Ovary (tissue), 10 donors: ENCODE measurements at places on chromosomes 3 and 15.

DNA sequence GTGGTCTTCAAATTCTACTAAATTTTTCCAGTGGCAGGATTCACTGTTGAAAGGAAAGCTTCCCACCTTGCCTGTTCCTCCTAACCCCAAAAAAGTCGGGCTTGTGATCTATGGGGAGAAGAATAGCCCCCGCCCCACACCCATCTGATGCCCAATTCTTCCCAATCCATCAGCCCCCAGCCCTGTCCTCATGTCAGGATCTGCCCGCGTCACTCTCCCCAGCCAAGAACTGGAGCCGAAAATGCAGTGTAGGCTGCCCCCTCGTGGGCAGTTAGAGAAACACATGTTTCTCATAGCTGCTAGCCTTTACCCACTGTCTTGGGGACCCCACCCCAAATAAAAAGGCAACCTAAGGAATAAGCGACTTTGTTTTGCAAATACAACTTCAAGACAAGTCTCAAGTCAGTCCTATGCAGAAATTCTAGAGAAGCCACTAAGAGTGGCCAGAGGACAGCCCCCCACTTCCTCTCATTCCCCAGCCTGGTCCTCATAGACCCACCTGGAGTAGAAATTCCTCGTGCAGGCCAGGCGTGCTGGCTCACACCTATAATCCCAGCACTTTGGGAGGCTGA, 13.0 kb upstream of the CSK start:
- DNase-seq = peak; percentile 69

DNA sequence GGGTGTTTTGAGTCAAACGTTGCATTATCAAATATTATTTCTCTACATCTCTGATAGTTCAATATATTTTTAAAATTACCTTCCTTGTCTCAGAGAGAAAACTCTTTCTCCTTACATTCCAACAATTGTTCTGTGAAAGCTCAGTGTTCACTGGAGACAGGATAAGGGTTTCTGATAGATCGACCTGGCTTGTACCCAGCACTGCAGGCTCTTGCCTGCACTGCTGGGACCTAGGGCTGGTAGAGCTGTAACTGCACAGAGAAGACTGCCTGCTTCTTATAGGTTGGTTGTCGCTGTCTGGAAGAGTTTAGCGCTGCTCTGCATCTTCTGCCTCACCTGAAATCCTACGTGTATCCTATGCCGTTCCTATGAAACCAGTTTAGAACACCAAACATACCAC, 249.9 kb upstream of the LRTM1 start:
- DNase-seq = no peak

GRCh38 chr3:122533931-122534334, 19.2 kb upstream of the KPNA1 start:
- DNase-seq = no peak

DNA sequence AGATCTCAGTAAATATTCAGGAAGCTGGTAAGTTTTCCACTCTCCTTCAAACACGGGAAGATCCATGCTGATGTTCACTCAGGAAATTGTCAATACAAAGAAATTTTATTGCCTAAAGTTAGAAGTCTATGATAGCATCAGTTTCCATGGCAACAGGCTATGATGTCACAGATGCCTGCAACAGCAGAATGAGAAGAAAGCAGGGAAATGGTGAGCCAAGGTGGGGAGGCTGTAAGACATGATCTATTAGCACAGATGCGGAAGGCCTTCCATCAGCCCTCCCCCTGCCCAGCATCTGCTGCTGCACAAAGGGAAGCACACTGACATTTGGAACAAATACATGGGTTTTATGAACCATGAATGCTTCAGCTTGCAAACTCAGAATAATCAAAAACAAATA, 28.6 kb downstream of the EPHB1 start:
- DNase-seq = no peak

DNA sequence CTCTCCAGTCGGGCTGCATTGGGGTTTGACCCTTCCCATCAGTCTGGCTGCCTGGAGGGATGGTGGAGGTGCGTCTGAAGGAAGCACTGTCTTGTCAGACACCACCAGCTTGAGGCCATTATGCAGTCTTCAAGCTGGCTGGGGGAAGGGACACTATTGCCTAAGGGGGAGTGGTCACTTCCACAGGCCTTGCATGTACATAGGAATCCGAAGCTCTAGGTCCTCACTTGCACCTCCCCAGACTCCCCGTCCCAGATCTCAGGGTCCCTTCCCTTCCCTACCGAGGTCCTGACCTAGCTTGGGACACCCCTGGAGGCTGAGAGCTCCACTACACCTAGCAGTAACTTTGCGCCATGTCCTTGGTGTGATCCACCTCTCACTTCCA, 48.6 kb upstream of the KLF13 start:
- DNase-seq = peak; percentile 9

- no peak for DNase-seq
These were observed 612.8 kb downstream of the MCTP2 start for GRCh38 chr15:94844198-94844537.

GRCh38 chr3:139586420-139587017, 47.0 kb upstream of the RBP1 start:
- no peak for DNase-seq

GRCh38 chr3:112459750-112460149, 39.5 kb downstream of the BTLA start:
- no peak for DNase-seq

DNA sequence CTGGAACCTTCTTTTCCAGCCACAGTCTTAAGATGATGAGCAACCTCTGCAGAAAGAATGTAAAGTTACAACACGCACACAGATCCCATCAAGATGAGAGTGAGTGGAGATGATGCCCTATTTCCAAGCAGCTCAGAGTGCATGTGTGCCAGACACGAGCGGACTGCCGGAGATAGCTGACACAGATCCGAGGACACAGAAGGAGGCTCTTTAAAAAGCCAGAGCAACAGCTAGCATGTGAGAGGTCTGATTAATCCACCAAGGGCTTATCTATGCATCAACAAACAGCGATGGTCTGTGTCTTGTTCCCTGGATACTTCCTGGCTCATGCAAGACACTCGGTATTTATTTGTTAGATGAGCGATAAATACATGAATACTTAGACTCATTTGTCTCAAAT, 128.6 kb upstream of the DLG1 start:
- DNase-seq = no peak

DNA sequence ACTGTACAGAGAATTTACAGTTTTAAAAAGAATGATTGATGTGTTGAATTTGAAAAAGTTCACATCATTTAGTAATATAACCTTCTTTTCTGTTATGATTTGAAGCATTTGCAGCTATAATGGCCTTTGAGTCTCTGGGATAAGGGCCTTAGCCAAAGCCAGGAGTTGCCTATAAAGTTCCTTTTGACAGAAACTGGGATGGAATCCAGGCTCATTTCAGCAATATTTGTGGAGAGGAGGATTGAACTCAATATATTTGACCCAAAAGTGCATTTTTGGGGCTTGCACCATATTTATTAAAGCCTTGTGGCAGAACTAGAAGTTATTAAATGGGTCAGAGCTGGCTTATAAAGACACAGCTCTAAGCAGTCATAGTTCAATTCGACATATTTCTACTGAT, 348.7 kb upstream of the EPHA3 start:
- DNase-seq = no peak

GRCh38 chr3:159850481-159850880, 138.2 kb upstream of the IL12A start:
- DNase-seq = no peak

DNA sequence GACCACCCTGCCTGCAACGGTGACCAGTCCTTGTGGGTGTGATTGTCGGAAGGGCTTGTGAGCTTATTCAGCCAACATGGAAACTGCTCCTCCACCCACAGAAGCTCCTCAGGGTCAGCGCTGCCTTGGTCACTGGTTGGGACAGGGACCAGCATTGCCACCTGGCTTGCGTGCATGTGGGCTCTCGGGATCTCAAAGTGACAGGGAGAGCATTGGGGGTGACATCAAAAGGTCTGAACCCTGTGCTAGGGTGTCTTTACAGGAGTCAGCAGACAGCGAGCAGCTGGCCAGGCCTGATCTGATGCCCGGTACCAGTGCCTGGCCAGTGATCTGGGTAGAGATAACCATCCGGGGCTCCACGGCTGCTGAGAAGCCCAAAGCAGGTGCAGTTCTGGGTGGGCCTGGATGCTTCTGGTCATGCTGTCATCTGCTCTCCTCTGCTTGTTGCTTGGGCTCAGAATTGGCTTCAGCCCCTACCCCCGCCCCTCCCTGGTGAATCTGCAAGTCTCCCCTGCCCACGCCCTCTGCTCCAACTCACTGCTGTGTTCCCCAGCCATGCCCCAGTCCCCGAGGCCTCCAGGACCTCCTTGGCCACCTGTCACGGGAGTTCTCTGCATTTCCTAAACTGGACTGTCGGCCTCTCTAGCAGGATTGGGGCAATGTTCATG, 134.8 kb downstream of the NSMCE3 start:
- no peak for DNase-seq

- DNase-seq = no peak
These were observed 211.8 kb downstream of the CTNNB1 start for GRCh38 chr3:41411065-41411464.

DNA sequence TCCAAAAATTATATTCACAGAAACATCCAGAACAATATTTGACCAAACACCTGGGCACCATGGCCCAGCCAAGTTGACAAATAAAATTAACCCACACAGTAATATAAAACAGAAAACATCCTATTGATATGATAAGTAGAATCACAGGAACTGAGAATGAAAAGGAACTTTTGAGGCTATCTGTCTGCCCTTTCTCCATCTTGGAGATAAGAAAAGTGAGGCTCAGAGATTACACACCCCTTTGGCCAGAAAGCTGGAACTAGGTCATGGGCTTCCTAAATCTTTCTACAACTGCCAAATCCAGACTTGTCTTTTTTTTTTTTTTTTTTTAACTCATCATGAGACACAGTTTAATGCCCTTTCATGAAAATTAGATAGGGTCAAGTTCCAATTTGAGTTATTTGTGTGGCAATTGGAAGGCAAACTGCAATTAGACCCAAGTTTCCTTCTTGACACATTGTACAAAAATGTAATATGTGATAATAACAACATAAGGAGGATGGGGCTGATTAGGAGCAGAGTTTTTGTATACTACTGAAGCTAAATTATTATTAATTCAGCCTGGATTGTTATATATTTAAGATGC, 137.2 kb downstream of the RPL22L1 start:
- DNase-seq = no peak

- DNase-seq = peak; percentile 80
These were observed 6.3 kb downstream of the RPP25 start for GRCh38 chr15:74950078-74950908.

- no peak for DNase-seq
These were observed 34.8 kb downstream of the CCDC80 start for GRCh38 chr3:112606098-112606497.

- no peak for DNase-seq
These were observed at the start of gene SPTSSB for GRCh38 chr3:161371441-161372320. TSS of gene SPTSSB (minus strand) at chr3:161371517. CDS start at chr3:161346323, 25,194 bp downstream.

DNA sequence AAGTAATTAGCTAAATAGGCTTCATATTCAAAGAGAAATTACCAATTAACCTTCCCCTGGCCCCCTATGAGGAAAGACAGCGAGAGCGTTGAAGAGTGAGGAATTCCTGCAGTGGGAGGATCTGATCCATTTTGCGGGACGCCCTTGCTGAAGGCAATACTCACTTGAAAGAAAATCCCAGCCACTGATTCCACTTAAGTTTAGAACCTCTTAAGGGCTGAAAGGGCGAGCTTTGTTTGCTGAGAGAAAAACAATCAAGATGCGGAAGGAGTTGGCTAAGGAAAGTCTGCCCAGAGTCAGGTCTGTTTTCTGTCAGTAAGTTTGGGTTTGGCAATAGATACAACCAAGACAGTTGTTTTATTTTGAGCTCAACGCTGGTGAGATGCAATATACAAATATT, 102.8 kb upstream of the GBE1 start:
- DNase-seq = no peak

DNA sequence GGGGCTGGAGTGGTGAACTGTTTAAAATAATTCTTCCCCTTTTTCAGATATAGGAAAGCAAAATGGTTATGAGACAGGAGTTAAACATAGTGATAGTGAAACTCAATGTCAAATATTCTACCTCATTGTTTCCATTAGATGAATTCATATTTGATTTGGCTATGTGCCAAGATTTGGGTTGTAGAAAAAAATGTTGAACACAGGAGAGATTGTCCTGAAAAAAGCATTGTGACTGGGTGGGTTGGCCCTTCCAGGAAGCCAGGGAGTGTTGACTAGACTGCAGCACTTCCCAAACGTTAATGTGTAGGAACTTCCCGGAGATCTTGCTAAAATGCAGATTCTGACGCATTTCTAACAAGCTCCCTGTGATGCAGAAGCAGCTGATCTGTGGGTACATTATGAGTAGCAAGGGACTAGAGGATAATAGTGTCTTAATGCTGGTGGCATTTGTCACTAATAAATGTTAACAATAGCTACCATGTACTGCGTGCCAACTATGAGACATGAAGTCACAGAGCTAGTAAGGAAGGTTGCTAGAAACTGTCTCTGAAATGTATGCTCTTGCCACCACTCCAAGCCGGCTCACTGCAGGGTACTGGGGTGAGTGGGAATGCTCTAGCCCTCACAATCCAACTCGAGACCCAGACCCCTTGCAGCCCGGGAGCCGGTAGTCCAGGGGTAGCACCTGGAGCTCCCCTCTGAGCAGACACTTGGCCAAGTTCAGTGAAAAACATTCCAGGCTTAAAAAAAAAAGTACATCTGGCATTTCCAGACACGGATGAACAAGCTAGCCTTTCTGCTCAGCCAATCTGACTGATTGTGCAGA, 120.6 kb downstream of the CD47 start:
- DNase-seq = no peak

DNA sequence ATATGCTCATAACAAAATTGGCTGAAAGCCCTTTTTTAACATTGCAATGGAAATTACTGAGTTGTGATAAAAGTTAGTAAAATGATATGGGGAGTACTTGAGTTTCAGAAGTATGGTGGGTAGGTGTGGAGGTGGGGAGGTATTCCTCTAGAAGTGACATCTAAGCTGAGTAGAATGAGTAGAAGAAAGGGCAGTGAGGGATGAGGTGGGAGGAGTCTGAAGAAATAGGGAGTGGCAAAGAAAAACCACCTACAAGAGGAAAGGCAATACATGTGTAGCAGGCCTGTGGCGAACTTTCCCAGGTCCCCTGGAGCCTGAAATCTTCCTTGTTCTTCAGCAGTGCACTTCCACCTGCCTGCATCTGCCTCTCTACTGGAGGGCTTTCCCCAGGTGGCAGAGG, 52.8 kb upstream of the DIPK2A start:
- no peak for DNase-seq

- no peak for DNase-seq
These were observed 84.8 kb downstream of the COL6A5 start for GRCh38 chr3:130430266-130430665.

DNA sequence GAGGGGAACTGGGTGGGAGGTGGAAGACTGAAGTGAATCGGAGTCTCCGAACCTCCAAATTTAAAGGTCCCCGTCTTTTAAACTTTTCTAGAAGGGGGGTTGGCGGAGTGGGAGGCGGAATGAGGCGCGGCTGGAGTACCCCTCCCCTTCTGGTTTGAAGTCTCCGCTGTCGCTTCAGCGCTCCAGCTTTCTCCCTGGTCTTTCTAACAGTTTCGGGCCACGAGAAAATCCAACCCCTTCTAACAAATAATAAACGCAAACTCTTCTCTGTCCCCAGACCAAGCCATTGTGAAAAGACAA, 2.5 kb upstream of the MECOM start:
- no peak for DNase-seq

DNA sequence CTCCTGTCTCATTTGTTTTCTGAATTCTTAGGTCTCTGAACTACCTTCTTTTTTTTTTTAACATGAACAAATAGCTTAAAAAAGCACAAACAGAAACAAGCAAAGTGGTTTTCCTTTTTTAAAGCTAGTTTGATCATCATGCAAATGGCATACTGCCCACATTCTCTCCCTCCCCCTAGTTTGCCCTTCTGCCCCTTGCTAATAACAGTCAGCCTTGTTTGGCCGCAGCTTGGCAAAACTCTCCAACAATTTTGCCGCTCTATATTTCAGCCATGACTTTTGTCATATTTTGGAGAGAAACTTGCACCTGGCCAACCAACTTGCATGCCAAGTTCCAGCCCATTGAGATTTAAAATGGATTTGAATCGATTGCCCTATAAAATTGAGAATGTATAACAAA, 666.0 kb upstream of the NR2F2 start:
- DNase-seq = no peak
